ENCODE measurements at places on chromosomes 4 and X.
A peak's percentile ranks its signal among the peaks of the same experiment; 100 is the strongest.

DNA sequence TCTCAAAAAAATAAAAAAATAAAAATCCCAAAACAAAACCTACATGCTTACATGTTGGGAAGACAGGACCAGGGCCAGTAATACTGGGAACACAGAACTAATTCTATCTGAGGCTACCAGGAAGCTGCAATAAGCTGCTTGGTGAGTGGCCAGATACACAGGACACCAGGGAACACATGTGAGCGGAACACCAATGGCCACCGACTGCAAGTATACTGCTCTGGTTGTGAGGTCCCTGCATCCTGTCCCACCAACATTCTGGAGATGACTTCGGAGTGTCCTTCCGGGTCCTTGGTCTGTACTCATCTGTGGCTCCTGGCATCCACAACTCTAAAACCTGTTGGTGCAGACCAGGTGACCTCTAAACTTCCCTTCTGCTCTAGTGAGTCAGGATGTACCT lies 2.7 kb downstream of the TNIP2 start:
- no peak for DNase-seq

DNA sequence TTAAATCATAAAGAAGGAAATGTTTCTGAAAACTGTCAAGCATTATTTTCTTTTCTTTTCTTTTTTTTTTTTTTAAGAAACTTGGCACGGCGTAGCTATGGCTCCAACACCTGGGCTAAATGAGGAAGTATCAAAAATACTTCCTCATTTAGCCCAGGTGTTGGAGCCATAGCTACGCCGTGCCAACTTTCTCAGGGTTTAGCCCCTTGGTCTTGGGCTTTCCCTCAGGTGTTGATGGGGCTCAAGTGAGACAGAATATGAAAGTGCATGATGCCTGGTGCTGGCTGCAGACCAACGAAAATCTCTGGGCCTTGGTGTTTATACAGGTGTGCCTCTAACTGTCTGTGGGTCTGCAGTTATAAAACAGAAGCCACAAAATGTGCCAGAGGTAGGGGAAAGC lies 132.7 kb downstream of the ARHGAP24 start:
- DNase-seq, result no peak

DNA sequence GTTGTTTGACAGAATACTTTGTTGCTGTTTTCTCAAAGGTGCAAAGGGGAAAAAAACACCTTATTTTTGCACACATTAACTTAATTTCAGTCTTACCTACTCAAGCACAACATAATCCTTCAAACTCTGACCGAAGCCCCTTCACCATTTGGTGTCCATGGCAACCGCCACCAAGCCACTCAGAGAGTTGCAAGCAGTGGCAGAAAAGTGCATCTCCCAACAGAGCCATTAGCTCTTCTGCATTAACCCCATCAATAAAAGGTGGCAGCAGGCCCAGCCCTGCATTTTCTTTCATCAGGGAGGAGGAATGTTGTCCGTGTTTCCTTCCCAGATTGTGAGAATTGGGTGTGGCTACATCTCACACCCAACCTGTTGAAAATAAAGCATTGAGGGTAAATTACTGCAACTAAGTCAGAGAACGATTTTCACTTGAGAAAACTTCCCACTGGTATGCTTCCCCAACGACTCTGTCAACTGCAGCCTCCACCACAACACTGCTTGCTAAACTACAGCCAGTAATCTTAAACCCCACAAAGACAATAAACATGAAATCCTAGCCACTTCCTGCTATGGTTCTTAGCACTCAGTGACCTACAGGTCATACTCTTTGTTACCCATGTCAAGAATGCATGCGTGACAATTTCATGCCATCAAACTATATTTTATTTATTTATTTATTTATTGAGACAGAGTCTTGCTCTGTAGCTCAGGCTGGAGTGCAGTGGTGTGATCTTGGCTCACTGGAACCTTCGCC lies 154.0 kb downstream of the GRIA3 start:
- DNase-seq, result no peak

GRCh38 chr4:10088135-10089010 lies 28.2 kb downstream of the WDR1 start:
- DNase-seq, result no peak

- DNase-seq, result no peak
These were observed 17.6 kb upstream of the KIAA1210 start for GRCh38 chrX:119145241-119145653.

- no peak for DNase-seq
These were observed 19.8 kb downstream of the CASK start for GRCh38 chrX:41903544-41903943.

DNA sequence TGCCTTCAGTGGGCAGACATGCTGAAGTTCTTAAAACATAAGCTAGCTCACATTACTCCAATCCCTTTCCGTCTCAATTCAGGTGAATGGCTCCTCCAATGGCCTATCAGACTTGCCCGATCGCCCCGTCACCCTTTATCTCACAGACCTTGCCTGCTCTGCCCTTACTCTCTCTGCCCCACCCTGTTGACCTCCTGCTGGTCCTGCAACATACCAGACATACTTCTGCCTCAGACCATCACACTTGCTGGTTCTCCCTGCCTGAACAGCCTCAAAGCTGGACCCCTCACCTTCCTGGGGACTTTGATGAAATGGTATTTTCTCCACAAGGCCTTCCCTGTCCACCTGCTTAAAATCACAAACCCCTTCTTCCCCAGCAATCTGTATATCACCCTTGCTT lies 340.1 kb upstream of the NR3C2 start:
- no peak for DNase-seq

DNA sequence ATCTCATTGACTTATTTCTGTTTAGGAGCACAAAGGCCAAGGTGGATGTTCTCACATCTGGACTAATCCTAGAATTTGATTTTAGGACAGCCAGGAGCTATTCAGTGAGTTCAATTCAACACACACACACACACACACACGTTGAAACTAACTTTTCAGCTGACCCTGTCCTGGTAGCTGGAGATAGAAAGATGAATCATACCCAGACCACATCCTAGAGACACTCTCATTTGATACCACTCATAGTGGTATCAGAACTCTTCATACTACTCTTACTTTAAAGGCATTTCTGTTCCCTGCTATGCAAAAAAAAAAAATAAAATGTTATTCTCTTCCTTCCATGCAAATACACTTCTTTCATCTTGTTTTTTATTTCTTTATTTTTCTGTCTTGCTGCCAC lies 36.7 kb downstream of the KLF8 start:
- no peak for DNase-seq

DNA sequence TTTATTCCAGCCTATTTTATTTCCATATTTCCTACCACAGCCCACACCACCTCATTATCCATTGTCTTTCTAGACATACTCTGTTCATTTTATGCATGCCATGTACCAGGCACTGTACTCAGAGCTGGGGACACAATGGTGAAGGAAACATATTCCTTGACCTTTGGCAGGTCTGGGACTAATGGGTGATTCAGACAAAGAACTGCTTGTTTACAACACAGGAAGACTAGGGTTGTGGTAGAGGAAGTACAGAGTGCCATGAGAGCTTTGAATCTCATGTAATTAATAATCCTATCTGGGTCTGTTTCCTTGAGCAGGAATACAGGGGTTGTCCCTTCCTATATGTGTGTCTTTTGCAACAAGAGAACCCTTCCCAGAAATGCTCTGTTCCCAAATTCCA lies 75.1 kb upstream of the NUDT10 start:
- DNase-seq, result no peak

DNA sequence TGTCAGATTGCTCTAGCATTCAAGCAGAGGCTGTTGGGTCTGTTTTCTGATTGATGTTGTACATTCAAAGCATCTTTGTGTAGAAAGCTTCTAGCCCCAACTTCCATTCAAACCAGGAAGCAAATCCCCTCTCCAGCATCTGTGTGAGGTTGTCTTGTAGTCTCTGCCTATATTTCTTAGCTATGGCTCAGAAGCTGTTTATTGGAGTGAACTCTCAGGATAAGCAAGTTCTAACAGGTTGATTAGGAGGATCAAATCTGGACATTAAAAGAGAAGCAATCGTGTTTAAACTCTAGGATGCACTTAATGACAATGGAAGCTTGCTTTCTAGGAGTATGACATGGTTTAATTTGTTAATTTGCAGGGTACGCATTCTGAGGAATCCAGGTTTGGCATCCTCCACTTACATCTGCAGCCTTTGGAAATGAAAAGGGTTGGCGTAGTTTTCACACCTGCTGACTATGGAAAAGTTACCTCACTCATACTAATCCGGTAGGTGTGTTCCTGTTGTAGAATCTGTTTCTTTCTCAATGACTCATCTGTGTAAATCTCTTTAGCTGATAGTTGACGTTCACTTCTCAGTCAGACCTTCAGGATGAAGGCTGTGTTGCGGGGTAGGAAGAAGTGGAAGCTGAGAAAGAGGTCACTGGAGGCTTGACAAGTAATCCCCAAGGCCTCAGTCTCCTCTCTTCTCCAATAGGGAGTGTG lies 88.0 kb upstream of the TLR2 start:
- no peak for DNase-seq

DNA sequence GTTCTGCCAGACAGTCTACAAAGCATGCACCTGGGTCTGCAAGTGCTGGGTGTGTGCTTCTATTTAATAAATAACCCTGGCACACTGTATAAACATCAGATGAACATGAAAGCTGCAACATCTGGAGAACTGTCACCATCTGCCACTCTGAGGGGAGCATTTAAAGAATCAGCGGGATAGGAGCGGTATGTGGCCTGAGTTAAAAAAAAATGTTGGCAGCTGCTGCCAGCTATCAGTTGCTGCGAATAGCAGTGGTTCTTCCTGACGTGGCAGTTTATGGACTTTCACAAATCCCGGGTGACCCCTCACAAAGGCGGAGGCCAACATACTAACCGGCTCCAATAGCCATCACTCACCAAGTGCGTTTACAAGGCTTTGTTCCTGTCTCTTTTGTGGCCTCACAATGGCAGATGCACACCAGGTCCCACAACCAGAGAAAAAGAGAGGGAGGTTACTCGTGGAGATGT lies 95.1 kb downstream of the RASL11B start:
- DNase-seq, result no peak

DNA sequence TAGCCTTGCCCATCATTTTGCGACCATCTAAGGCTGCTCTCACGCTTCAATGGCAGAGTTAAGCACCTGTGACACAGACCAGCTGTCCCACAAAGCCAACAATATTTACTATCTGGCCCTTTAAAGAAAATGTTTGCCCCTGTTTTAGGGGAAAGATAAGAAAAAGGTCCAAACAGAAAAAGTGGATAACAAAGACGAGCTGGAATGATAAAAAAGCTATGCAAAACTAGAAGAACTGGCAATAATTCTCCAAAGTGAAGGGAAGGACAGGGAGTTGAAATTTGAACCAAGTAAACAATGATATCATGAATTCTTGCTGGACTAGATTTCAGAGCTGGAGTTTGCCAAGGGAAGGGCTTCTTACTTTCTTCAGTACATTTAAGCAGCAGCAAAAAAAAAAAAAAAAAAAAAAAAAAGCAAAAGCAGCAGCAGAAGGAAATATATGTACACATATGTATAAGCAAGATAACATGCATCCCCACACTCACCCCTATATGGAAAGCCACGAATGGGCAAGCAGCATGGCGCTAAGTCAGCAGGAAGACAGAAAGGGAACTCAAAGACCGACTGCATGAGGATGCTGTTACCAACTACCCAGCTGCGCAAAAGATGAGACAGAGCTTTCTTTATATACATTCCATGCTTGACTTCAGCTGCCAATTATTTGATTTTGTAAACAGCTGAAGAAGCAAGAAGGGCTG lies 12.5 kb downstream of the TRAPPC2 start:
- no peak for DNase-seq

- no peak for DNase-seq
These were observed 5.9 kb upstream of the HPGD start for GRCh38 chr4:174528226-174528625.

GRCh38 chr4:114734594-114734993 lies 136.0 kb downstream of the UGT8 start:
- no peak for DNase-seq

DNA sequence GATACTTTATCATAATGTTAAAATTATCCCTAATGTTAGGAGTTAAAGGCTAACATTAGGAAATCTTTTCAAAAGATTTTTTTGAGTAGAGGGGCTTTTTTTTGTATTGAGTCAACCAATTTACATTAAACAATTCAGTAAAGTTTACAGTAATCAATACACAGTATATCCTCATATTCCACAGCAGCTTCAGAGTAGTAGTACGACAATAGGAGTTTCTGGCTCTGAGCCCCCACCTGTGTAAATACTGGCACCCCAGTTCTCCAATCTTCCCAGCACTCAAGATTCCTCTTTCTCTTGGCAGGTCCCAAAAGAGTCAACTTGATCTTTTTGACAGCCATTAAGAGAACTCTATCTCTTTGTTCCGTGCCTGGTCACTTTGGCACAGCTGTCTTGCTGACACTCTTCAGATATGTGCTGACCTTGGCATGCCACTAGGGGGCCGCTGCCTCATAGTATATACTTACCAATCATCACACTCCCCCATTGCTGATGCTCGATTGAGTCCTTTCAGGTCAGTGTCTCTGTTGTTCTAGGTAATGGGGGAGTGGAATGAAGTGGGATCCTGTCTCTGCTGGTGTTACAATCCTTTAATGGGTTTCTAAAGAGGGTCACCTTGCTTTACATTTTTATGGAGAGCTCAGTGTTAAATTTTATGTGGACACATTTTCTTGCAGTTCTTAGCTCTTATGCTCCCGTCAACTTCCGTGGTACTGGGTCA lies 19.5 kb upstream of the CCNI start:
- peak; percentile 65 for DNase-seq

GRCh38 chr4:107599841-107600240 lies 120.2 kb downstream of the PAPSS1 start:
- DNase-seq, result no peak

DNA sequence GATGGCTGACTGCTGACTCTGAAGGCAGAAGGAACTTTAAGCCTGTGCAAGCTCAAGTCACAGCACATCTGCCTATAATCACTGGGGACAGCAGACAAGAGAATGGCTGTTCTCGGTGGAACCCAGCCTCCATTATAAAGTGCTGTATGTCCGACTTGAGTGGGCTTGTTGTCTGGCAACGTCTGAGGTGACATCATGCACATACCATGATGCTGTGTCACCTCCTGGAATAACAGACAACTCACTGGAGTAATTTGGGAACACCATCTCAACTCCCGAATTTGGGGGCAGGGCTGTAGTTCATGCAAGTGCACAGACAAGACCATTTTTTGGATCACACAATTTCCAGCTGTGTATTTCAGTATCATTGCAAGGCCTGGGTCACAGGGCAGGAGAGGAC lies 59.8 kb upstream of the GPM6B start:
- DNase-seq, result no peak

- DNase-seq, result no peak
These were observed 44.4 kb upstream of the TAPT1 start for GRCh38 chr4:16270454-16271328.

GRCh38 chrX:153853180-153853901 lies 23.0 kb upstream of the PDZD4 start:
- no peak for DNase-seq
